ENCODE measurements at places on chromosomes 16 and 17.

DNA sequence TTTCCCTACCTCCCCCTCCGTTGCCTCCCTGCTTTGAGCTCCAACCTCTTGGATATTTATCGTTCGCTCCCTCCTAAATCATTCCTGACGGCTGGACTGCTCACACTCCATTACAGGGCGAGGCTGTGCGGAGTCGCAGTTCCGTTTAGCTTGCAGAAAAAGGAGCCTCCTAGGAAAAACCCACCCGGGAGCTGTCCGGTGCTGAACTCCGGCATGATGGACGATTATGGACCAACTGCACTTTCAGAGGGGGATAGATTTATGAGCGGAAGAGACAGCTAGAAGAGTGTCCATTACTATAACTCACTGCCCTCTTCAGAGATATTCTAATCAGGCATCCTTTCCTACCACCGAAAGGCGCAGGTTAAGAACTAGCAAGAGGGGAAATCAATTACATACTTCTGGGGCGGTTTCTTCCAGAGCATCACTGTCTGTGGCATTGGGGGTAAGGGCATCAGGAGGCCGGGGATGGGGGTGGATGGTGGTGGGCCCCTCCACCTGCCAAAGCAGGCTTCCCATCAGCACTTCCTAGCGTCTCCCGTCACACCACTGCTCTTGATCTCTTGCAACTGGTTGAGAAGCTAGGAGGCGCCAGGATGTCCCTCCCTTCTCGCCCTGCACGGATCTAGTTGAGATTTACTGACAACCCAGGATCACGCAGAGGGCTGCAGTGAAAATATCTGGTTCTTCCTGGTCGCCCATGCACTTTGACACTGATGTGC lies 251.2 kb downstream of the ENGASE start:
- no peak for DNase-seq

DNA sequence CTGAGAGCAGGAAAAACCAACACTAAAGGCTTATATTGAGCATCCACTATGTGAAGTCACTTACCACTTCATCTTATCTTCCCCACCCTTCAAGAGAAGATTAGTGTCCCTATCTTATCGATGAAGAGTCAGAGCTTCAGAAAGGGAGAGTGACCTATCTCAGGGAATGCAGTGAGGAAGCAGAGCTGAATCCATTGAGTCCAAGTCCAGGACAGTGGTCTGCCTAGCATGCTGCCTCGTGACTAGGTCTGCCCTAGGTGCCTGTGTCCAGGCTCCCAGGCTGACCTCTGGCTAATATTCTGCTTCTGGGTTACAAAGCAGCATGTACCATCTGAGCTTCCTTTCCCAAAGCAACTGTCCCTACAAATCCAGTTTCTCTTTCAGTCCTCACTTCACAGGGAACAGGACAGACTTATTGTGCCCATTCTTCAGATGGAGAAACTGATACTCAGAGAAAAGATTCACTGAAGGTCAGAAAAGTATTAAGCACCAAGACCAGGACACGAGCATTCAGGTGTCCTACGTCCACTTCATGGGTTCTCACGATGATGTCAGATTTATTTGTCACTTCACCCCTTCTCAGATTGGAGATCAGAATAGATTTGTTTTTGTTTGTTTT lies 13.3 kb upstream of the FZD2 start:
- no peak for DNase-seq

GRCh38 chr17:42159796-42160530 lies 5.2 kb upstream of the RAB5C start:
- no peak for DNase-seq

- DNase-seq, result no peak
These were observed 478.6 kb downstream of the MAF start for GRCh38 chr16:79121906-79122305.

DNA sequence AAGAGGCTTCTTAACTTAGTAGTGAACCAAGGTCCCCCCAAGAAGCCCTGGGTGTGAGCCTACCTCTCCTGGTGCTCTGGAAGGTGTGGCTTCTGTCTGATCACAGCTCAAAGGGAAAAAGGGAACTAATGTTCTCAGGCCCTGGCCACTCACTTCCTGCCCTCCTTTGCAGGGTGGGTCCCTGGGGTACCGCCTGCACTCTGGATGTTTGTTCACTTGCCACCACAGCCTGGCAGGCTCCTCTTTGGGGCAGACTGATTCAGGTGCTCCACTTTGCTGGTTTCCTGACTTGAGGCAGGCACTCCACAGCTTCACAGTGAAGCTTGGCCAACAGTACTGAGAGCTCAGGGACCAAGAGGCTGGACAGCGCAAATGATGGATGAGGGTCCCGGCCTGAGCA lies 5.9 kb upstream of the MYO15A start:
- no peak for DNase-seq

DNA sequence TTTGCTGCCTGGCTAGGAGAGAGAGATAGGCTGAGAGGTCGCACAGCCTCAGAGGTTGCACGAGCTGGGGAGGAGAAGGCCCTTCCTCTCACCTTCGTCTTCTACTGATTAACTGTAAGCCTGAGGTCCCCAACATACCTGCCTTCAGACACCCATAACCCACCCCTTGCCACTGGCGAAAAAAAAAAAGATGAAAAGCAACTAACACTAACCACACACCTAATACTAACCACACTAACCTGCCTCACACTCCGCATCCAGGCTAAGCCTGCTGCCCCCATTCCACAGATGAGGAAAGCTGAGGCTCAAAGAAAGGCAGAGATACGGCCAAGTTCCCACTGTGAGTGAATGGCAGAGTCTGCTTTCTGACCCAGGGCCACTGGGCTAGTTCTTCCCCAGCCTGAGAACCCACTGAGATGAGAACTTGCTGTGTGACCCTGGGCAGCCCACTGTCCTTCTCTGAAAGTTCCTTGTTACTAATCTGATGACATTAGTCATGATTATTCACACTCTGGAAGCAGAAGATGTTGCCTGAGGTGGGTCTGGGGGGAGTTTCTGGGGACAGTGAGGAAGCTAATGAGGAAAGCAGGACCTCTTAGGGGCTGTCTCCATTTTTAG lies 4.6 kb downstream of the IL21R start:
- DNase-seq, result no peak

DNA sequence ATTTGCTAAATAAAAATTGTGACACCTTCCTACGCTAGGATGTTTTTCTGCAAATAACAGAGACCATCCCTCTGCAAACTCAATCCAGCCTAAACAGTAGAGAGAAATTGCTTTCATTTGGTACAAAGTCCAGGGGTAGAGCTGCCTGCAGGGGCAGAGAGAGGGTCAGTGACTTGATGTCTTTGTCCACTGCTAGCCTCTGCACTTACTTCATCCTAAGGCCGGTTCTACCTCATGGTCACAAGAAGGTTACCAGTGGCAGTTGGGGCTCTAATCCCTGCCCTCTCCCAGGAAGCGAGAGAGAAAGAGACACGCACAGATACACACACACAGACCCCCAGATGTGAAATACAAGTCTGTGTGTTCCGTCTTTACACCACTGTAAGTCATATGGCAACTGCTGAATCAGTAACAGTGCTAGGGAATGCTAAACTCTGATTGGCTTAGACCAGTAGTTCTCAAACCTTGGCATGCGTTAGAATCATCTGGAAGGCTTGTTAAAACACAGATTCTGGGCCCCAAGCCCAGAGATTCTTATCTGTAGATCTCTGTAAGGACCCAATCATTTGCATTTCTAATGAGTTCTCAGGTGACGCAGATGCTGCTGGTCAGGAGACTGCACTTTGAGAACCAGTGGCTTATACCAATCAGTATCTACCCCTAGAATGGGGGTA lies 13.1 kb upstream of the LPCAT2 start:
- peak; percentile 48 for DNase-seq

DNA sequence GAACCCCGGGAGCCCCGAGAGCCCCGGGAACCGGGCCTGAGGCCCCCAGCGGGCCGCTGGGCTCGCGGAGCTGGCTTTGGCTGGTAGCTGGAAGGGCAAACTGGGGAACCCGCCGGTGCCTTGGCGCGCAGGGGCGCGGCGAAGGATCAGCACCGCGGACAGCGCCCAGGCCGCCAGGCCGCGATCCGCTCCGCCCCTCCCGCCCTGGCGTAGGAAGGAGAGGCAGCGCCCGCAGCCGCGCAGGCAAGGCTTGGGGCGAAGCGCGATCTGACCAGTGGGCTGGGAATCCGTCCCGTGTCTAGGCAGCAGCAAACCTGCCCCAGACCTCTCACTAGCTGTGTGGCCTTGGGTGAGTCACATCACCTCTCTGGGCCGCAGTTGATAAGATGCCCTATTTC lies 331 bp upstream of the CCDC92B start:
- DNase-seq, result peak; percentile 38

DNA sequence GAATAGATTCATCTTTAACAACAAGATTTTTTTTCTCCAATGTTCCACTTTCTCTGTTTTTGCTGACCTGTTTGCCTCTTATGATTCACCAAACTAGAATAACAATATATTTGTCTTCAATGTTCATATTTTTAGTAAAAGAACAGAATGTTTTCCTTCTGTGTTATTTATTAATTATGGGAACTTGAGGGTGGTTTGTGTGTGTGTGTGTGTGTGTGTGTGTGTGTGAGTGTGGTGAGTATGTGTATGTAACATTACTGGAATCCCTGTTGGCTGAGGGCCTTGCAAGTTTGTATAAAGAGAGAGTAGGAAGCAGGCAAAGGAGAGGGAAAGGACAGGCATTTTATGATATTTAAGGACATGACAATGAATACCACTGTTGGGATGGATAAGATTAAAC lies 13.8 kb downstream of the STXBP4 start:
- DNase-seq, result no peak

- no peak for DNase-seq
These were observed 3.1 kb downstream of the EVI2A start for GRCh38 chr17:31318298-31318801.

- DNase-seq, result no peak
These were observed 42.8 kb downstream of the COG7 start for GRCh38 chr16:23410176-23410575.

GRCh38 chr17:64099543-64099942 lies 30.4 kb downstream of the ERN1 start:
- no peak for DNase-seq

GRCh38 chr16:49858200-49859124 lies 2.5 kb upstream of the ZNF423 start:
- no peak for DNase-seq

Data from DMS79 (cell line).